ENCODE measurements at places on chromosomes 3 and 15.

DNA sequence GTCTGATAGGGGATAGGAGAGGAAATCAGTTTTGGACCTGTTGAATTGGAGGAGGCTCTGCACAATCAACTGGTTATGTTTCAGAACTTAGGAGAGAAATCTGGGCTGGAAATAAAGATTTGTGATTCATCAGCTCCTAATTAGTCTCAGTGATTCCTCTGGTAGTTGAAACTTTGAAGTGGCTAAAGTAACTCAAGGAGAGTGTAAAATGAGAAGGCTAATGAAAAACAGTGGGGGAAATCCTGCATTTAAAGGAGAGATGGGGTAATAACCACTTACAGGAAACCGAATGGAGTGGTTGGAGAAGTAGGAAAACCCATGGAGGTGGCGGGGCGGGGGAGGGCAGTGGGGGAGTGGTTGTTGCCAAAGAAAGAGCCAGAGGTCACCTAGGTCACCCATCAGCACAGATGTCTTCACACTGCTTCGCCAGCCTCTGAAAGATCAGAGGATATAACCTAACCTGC is 32.6 kb downstream of the MAP2K5 start:
- no peak for DNase-seq

DNA sequence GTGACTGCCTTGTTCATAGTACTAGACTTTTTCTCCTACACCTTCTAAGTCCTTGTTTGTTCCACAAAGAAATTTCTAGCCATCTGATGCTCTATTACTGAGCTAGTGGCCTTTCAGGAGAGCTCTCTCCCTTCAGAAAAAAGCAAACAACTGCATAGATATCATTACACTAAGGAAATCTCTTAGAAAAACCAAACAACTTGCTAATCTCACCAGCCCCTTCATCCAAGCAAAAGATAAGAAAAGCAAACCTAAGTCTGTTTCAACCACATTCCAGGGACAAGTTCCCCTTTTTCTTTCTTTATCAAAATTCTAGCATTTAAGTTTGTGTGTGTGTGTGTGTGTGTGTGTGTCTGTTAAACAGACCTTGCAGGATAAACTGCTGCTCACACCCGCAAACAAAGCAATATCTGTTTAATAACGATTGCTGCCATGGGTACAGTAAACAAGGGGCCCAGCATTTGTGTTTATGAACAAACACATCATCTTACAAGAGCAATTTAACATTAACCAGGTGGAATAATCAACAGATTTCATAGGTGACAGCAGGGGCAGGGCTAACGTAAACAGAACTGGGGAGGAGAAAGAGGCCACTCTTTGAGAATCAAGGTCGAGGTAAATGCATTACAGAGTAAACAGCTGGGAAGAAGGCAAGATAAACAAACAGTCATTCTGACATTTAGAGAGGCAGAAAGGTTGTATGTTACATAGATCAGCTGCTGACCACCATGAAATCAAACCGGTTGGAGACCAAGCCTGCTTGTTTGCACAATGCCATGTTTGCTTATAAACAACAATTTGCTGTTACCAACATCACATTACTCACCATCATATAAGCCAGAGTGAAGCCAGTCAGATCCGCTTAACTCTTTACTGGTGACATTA is 375.1 kb downstream of the FOXP1 start:
- no peak for DNase-seq

DNA sequence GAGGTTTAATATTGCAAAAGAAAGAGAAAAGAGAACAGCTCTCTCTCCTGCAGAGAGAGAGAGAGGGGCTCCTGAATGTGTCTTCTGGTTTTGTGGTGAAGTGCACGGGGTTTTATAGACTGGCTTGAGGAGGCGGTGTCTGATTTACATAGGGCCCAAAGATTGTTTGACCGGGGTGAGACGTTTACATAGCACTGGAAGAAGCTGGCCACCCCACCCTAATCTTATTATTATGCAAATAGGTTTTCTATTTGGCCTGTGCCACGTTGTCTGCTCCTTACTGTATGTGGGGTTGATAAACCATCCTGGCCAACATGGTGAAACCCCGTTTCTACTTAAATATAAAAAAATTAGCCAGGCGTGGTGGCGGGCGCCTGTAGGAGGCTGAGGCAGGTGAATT is 268.6 kb downstream of the SV2B start:
- no peak for DNase-seq

DNA sequence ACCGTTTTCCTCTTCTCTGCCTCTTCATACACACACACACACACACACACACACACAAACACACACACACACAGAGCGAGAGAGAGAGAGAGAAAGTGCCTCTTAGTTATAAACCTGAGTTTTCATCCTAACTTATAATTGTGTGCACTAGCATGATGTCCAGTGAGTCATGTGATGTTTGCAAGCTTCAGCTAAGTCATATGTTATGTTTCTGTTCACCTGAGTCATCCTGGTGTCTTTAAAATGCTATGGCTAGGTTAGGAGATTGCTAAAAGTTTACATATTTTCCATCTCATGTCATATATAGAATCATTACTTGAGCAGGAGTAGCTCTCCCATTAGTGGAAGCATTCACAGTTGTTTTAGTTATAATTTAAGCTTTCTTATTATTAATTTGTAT is 155.8 kb downstream of the EPHA6 start:
- DNase-seq: no peak

DNA sequence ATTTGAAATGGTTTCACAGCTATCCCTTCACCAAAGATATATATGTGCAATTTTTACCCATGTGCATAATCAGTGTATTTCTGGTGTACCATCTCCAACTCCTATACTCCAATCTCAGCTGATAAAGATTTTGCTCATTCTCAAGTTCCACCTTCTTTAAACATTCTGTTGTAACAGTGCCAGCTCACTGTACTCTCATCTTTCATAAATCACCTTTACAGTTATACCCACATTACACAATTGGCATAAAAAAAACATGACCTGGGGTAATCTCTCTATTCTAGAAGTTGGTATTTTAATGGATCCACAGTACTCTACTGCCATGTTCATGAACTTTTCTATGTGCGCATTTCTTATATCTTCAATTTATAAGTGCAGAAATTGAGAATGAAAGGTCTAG is 339.9 kb upstream of the DPH6 start:
- DNase-seq: no peak

All from effector CD8-positive, alpha-beta T cell (primary cell).